ENCODE measurements at places on chromosomes 2 and 18.

DNA sequence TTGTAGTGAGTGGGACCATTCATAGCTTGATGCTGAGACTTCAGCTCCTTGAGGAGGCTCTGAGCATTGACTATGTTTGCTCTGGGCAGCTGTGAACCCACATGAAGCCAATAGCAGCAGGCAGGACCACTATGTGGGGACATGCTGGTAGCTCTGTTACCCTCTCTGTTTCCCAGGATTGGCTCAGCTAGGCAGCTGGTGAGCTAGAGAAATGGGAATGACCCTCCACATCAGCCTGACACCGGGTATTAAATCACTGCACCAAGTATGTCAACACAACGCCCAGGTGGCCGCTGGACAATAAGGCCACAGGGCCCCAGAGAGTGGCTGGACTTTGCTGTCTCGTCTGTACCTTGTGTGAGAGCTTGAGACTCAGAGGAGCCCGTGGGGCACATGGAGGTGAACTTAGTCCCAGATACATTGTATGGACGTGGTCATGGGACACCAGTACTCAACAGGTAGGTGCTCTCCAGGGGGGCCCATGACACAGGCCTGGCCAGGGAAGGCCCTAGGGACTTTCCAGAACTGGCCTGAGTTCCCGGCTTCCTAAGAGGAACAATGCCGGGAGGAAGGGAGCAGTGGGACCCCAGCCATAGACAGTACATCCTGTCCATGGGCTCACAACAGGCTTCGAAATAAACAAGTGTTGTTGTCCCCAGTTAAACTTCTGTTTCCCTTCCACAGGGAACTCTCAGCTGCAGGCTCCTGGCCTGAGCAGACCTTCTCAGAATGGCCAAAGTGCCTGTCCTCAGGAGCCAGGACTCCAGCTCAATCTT is 35.2 kb downstream of the HS1BP3 start:
- no peak for DNase-seq

- no peak for DNase-seq
Measured at GRCh38 chr2:201633661-201634249, 9.5 kb downstream of the TMEM237 start.

GRCh38 chr2:101467306-101467705 is 7.6 kb downstream of the RFX8 start:
- DNase-seq, result no peak

DNA sequence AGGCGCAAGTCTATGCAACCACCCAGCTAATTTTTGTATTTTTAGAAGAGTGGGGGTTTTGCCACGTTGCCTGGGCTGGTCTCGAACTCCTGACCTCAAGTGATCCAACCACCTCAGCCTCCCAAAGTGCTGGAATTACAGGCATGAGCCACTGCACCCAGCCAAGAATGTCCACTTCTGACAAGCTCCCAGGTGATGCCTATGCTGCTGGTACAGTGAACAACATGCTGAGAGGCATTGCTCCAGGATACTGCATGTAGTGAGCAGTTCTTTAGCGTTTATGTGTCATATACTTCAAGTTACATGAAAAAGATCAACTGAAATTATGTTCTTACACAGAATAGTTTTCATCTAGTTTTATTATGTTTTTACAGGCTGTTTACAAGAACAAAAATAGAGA is 17.2 kb upstream of the ELAC1 start:
- DNase-seq, result no peak

DNA sequence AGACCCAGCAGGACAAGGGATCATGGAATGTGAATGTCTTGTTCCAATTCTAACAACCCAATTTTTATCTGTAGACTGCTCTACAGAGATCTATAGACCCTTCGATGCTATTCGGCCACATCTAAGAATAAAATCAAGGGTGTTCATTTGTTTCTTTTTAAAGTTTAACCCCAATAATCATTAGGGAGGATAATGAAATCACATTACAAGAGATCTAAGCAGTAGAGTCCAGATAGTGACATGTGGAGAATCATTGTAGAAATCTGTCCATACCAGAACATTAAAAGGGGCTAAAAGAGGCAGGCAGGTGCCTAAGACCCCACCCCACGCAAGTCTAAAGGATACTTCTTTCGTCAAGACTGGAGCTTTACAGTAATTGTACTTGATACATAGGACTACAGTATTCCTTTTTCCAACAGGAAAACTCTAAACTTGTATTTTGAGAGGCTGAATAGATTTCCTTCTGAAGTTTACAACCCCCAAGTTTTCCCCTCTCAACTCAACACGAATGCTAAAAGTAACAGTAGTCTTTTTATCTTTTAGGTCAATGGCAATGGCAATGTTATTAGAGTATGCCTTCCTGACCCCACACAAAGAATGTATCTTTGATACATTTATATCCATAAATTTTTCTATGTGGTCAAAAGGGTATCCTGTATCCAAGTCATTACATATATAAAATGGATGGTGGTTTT is 183.7 kb downstream of the TCF4 start:
- no peak for DNase-seq

GRCh38 chr2:12090590-12090989 is 344.2 kb downstream of the LPIN1 start:
- DNase-seq, result no peak

DNA sequence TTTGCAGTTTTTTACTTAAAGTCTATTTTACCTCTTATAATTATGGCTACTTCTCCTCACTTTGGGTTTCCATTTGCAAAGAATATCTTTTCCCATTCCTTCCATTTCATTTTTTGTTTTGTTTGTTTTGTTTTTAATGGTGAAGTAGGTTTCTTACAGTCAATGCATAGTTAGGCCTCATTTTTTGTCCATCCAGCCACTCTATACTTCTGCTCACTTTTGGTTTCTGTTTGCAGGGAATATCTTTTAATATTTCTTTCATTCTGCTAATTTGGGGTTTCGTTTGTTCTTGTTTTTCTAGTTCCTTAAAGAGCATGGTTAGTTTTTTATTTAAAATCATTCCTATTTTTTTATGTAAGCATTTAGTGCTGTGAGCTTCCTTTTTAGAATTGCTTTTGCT is 339.4 kb downstream of the GRB14 start:
- no peak for DNase-seq

GRCh38 chr2:9497017-9497416 is 22.7 kb downstream of the IAH1 start:
- DNase-seq, result no peak

- no peak for DNase-seq
Measured at GRCh38 chr2:33207151-33207740, 260.5 kb downstream of the LTBP1 start.

DNA sequence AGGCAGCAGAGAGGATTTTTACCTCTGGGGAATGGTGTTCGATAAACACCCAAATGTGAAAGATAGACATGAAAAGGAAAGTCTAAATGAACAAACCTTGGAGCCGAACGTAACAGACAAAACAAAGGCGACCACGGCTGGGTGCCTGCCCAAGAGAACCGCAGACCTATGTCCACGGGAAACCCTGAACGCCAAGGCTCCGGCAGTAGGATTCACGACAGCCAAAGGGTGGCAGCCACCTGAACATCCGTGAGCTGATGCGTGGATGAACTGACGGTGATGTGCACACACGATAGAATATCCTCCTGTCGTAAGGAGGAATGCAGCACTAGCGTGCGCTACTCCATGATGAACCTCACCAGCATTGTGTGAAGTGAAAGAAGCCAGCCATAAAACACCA is 85.6 kb downstream of the MBP start:
- DNase-seq, result no peak

- DNase-seq, result no peak
Measured at GRCh38 chr2:184577743-184578142, 20.6 kb upstream of the ZNF804A start.

DNA sequence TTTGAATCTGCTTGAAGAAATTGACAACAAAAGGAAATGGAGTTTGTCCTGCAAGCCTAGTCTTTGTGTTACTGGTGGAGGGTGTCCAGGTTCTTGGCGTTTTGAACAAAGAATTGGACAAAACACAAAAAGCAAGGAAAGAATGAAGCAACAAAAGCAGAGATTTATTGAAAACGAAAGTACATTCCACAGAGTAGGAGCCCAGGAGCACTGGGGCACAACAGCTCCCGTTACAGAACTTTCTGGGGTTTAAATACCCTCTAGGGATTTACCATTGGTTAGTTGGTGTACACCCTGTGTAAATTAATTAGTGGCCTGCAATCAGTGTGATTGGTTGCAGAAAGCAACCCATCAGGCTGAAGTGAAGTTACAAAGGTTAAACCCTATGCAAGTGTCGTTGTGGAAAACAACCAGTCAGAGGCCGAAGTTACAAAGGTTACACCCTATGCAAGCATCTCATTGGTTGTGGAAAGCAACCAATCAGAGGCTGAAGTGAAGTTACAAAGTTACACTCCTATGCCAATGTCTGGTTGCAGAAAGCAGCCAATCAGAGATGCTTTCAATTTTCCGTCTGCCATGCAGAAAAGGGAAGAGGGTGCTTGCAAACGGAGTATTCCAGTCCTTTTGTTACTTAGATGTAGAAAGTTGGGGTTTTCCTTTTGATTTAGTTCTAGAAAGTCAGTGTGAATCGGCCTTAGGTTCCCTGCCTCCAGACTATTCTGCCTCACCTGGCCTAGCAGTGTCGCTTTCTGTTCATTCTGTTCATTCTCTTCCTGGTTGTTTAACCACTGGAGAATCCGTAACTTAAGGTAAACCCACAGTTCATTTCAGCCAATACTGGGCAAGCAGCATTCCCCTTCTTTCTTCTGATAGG is 47.6 kb upstream of the PTH2R start:
- DNase-seq, result no peak

DNA sequence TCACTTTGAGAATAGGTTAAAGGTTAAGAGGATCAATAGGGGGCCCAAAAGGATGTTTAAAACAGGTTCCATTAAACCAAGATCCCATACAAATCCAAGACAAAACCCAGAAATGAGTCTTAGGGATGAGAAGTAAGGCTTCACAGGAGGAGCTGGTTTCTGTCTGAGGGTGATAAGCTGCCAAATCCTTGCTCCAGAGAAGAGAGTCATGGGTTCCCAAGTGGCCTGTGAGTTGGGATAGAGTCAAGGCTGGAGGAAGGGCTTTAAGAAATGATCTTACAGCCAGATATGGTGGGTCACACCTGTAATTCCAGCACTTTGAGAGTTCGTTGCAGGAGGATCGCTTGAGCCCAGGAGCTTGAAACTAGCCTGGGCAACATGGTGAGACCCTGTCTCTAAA is 40.2 kb upstream of the LCLAT1 start:
- DNase-seq, result no peak

DNA sequence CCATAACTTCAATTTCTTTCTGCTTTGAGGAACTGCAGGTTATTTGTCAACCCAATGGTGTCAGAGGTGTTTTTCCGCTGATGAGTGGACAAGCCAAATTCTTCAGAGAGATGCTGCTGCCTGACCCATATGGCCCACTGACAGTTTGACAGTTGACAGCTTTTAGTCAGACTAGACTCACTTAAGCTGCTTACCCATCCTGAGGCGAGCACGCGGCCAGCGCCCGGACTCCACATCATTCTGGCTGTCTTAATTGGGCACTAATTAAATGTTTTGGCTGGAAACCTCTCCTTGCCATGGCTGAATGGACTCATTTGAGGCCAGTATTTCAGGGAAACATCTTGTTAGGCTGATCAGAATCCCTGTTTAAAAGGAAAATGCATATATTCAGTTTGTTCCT is 316.1 kb upstream of the FANCL start:
- DNase-seq, result no peak

DNA sequence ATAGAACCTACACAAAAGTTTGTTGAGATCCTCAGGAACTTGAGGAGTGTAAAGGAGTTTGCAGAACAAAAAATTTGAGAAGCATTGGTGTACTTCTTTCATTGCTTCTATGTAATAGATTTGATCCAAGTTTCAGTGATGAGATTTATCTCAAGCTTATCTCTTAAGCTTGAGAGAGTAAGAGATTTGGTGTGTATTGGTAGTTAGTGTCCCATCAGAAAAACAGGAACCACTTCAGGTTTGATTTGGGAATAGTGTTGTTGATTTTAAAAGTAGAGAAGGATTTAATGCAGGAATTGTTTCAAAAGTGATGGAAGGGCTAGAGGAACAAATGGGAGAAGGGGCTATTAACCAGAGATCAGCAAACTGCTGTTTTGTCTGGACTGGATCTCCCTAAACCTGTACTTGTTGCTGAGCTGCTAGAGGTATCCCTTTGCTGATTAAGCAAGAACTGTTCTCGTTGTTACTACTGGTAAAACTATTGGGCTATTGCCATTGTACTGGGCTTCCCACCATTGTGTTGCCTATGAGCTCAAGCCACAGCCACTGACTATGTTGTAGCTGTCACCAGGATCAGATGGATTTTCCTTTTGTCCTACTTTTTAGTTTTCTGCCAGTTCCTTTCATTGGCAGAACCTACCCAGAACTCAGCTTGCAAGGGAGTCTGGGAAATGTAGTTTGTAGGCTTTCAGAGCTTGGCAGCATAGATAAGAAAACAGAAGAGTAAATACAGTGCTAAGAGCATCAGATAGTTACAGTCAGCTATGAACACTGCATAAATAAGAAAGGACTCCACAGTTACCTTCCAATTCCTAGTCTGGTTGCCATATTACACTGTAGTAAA is 39.3 kb downstream of the RAB10 start:
- no peak for DNase-seq
